Stimulated activated CD4-positive, alpha-beta T cell treated with anti-CD3 and anti-CD28 coated beads, Interleukin-2, amount 100 ng/mL, for 48 hours (primary cell): ENCODE measurements at places on chromosomes 7 and 10.

GRCh38 chr7:55096323-55096722 lies 77.5 kb downstream of the EGFR start:
- no peak for DNase-seq

- no peak for DNase-seq
Observed at GRCh38 chr10:106917452-106918055, 247.0 kb downstream of the SORCS1 start.

GRCh38 chr10:87841186-87841585 lies 22.1 kb downstream of the KLLN start:
- no peak for DNase-seq

- no peak for DNase-seq
Observed at GRCh38 chr10:123563994-123564393, 102.2 kb upstream of the GPR26 start.

GRCh38 chr10:11169976-11170375 lies 152.3 kb downstream of the CELF2 start:
- no peak for DNase-seq

GRCh38 chr7:12378389-12378788 lies 25.3 kb downstream of the VWDE start:
- no peak for DNase-seq

GRCh38 chr7:131076711-131077181 lies 250.9 kb upstream of the MKLN1 start:
- no peak for DNase-seq

- DNase-seq, result no peak
Observed at GRCh38 chr10:52570490-52570889, 202.1 kb downstream of the MBL2 start.

GRCh38 chr7:68439897-68440296 lies 1158.4 kb upstream of the AUTS2 start:
- DNase-seq, result no peak

GRCh38 chr10:49666054-49666615 lies 13.3 kb upstream of the C10orf53 start:
- no peak for DNase-seq

GRCh38 chr10:118669020-118669791 lies 73.8 kb upstream of the PRLHR start:
- no peak for DNase-seq

DNA sequence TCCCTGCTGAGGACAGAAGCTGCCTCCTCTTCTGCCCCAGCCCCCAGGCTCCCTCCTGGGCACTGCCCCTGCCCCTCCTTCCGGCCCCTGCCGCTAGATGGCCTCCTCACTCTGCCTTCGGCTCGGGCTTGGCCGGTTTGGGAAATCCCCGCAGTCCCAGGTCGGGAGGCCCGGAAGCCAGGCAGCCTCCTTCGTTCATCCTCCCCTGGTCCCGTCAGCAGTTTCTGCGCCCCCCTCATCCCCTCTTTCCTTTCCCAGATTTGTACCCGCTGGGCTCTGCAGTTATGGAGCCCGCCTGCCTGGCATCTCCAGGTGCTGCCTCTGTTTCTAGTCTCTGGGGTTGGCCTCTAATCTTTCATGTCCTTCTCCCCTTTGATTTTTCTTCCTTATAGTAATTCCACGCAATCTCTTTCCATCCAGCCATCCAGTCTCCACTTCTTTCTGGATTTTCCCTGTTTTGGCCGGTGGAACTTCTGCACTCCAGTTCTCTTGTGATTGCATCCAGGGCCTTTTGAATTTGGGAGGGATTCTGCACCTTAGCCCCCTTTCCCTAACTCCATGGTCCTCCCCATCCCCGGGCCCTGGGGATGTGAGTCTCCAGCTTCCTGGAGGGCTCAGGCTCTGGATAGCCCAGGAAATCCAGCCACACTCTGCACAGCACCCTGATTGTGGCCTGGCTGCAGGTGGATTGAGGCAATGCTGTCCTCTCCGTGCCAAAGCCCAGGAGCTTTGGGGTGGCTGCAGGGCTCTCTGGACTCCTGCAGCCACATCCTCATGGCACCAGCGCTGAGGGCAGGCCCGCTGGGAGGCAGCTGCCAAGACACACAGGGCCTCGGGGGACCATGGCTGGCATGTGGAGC lies 3.3 kb upstream of the SHH start:
- DNase-seq, result peak; percentile 76

- DNase-seq, result no peak
Observed at GRCh38 chr10:75959209-75959608, 527.8 kb downstream of the LRMDA start.

GRCh38 chr7:133545618-133546017 lies 292.7 kb downstream of the EXOC4 start:
- DNase-seq, result no peak

GRCh38 chr7:9242636-9243035 lies 809.2 kb downstream of the NXPH1 start:
- no peak for DNase-seq

- DNase-seq, result no peak
Observed at GRCh38 chr7:45663965-45664633, 89.9 kb downstream of the ADCY1 start.

- DNase-seq, result no peak
Observed at GRCh38 chr10:100827819-100828737, 82.7 kb downstream of the PAX2 start.

DNA sequence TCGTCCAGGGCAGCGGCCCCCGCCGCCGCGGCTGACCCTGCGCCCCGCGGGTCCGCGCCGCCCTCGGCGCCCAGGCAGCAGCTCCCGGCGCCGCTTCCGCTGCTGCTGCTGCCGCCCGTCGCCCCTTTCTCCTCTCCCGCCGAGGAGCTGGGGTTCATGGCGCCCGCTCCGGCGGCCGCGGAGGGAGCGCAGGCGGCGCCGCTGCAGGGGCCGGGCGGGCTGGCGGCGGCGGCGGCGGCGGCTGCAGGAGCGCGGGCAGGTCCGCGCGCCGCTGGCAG lies 286 bp downstream of the DGKI start:
- DNase-seq, result no peak

DNA sequence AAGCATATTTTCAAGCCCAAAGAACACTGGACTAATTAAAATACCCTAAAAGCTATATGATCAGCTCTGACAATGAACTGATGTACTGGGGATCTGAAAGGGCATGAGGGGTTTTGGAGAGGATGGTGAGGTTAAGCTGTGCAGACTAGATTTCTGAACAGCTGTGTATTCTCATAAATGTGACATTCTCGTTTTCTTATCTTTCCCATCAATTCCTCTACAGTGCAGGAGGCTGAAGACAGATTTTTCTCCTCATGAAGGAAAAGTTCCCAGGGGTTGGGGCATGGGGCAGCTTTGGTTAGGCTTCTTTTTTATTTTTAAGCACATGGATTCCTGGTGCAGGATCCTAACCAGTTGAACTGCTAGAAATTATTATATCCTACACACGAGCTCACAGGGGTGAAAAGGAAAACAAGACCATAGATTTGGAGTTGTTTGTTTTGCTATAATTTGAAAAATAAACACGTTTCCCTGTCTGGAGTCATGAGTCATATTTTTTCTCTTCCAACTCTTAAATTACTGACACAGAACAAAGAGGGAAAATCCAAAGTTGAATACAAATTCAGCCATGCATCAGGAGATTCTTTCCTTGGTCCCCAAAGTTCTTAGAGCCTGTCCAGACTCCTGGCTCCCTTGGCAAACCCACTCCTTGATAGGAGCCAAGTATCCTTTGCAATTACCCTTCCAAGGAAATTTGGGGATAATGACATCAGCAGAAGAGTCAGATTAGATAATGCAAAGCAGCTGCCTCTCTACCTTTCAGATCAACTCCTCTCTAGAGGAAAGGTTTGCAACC lies 147.7 kb upstream of the NPVF start:
- no peak for DNase-seq

DNA sequence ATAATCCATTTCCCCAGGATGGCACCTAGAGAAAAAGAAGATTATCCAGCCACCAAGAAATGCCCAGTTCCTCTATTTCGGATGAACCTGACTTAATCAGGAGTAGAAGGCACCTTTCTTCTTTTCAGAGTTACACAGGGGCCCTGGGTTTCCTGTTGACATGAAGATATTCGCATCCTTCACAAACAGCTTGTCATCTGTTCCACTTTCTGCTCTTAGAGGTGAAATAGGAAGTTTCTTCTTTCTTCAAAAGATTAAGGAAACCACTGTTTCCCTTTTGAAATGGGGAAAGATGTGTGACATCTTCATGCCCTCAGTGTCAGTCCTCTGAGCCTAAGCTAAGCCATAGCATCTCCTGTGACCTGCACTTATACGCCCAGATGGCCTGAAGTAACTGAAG lies 39.1 kb upstream of the RAB18 start:
- no peak for DNase-seq

DNA sequence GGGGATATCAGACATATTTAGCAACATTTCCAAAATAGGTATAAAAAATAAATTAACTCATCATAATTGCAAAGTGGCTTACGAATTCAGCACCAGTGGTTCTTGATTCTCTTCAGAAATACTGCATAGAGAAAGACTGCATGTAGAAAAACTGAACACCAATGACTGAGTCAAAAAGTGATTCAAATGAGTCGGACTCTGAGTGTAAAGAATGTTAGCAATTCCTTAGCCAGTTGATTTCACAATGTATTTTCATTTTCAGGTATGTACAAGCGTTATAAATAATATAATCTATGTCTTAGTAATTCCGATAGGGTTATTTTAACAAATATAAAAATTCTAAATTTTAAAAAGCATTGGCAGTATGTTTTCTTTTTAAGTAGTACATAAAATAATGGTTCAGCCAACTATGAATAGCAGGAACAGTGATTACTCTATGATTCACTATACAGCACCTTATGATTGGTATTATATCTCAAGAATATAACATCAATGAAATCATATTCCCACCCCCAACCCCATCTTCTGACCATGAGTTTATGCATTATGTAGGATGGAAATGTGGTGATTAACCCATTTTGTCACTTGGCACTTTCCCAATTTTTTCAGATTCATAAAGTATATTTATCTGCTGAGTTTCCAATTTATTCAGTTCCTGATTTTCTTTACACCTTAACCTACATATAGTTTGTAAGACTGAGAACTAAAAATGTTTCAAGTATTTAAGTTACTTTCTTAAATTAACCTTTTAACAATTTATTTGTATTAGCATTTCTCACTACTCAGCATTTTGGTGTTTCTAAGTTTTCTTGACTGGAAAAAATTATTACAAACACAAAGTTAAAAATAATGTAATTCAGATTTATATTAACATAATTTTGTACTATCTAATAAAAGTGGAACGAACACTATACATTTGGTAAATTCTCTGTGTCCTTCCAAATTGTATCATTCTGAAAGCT lies 33.9 kb downstream of the DNAJC1 start:
- DNase-seq, result no peak

DNA sequence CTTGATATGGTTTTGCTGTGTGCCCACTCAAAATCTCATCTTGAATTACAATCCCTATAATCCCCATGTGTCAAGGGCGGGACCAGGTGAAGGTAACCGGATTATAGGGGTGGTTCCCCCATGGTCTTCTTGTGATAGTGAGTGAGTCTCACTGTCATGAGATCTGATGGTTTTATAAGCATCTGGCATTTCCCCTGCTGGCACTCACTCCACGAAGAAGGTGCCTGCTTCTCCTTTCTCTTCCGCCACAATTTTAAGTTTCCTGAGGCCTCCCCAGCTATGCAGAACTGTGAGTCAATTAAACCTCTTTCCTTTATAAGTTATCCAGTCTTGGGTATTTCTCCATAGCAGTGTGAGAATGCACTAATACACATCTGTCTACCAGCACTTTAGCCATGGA lies 109.5 kb upstream of the SDK1 start:
- DNase-seq, result no peak

GRCh38 chr10:92052741-92053140 lies 129.2 kb downstream of the BTAF1 start:
- DNase-seq, result no peak
